ENCODE measurements at places on chromosomes 5 and 9.

DNA sequence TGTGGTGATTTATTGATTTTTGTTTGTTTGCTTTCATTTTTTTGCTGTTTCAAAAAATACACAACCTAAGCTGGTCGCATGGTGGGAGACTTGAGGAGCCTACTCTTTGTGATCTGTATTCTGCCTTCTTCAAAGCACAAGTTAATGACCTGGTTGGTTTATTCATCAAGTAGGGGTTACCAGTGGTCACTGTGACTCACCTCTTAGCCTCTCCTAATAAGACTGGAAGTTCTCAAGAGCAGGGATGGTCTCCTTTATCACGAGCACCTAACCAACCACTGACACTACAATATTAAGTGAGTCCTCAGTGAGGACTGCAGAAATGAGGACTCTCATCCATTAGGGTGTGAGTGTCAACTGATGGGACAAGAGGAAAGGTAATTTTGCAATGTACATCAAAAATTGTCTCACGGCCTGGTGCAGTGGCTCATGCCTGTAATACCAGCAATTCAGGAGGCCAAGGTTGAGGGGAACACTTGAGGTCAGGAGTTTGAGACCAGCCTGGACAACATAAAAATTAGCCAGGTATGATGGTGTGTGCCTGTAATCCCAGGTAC is 13.6 kb upstream of the MTMR12 start:
- DNase-seq = no peak

DNA sequence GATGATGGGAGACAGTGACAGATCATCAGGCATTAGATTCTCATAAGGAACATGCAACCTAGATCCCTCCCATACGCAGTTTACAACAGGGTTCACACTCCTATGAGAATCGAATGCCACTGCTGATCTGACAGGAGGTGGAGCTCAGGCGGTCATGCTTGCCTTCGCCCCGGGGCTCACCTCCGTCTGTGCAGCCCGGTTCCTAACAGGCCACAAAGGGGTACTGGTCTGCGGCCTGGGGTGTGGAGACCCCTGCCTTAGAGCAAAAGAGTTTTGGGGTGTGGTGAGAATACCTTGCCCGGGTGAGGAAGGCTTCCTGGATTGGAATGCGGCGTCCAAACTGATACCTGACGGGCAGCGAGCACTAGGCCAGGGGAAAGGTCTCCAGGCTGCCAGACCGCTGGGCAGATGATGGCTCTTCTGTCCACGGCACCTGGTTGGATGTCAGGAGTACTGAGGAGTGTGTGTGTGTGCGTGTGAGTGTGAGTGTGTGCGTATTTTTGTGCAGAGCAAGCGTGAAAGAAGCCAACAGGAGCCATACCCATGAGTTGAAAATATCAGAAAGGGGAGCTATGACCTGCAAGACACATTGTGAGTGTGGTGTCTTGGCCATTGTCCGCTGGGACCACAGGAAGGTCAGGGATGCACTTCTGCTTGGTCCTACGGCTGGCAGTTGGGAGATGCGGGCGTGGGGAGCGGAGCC is 55.4 kb downstream of the ACER2 start:
- DNase-seq = no peak

DNA sequence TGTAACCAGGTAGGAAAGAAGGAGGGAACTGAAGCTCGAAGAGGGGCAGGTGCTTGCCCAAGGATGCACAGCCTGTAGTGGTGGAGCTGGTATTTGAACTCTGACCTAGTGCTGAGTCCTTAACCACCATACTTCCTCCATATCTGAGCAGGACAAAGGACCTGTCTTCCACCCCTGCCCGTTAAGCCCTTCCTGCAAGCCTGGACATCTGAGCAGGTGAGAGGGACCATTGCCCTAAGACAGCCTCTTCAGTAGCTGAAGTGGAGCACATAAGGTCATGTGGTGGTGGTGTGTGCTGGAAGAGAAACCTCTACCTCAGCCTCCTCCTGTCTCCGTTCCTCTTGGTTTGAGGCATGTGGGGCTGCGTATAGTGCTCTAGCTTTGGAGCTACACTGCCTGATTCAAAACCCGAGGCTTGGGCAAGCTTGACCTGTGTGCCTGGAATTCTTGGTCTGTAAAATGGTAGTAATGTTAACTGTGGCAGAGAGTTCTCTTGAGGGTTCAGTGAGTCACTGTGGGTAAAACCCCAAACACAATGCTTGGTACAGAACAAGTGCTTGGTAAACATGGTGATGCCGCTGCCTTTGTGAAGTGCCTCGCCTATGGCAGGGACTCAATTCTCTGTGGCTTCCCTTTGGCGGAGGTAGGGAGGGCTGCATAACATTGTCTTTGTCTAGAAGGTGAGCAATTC is 7.4 kb downstream of the GALNT10 start:
- DNase-seq = peak; percentile 52

DNA sequence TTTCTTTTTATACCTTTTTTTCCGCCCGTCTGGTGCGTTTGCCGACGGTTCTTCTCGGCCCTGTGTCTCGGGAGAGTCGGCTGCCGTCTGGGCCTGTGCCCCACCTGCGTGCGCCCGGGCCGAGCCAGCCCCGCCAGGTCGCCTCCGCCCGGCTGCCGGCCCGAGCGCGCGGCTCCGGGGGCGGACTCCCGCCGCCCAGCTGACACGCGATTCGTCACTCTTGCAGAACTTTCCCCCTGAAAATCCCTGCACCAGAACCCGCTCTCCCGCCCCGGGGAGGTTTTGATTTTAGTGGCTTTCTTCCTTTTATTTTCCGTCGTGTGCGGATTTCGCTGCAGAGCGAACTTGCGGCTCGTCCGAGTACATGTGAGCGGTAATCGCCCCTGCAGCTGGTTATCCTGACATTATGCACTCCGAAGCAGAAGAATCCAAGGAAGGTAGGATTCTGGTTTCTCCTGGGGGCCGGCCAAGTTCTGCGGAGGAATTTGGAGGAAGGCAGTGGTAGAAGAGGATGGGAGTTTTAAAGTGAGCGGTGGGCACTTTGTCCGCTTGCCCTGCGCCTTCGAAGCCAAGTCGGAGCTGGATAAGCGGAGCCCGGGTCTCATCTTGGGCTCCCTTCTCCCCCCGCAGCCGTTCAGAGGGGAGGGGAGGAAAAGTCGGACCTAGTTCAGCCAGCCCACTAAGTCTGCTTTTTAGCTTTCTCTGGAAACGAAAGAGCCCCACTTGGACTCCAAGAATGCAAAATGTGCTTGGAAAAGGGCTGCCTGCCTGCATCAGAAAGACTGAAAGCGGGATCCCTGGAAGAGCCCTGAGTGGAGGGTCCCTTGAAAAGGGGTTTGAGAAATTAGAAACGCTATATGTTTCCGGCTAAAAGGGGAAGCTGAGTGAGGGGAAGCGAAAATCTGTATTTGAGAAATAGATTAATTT is at the start of gene TNFAIP8:
Gene TNFAIP8 (plus strand): TSS at position 335 of the 927 bp plus-strand sequence. CDS start 72 bp downstream, at position 407.
- no peak for DNase-seq

DNA sequence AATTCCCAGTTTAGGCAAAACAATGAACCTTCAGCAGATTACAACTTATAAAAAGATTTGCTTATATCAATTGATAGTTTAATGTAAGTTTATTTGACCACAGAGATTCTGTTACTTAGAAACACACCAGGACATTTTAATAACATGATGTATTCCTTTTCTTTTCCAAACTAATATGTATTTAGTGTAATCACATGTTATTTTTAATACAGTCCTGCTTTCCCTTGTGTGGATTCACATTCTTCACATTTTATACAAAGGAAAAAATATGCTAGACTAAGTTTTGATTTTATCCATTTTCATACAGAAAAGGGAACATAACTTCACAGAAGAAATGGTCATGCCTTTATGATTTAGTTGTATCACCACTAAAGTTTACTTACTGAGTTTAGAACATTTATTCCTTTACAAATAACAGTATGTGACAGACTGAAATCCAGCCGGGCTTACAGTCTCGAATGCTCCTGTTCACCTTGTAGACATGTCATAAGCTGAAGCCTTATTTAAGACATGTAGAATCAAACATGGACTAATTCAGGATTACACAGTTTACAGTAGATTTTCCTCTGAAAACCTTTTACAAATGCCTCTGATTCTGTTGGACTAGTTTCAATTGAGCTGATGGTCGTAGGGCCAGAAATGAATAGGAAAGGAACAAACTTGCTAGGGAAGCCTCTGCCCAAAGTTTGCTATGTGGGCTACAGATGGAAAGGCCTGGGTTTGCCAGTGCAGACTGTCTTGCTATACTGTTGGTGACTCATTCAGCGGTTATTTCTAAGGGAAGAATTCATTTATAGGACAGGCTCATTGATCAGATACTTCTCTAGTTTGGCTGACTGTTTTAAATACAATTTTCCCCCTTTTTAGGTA is 6.6 kb upstream of the ASPN start:
- DNase-seq = no peak

GRCh38 chr5:173762930-173763329 is 125.2 kb upstream of the CPEB4 start:
- no peak for DNase-seq

GRCh38 chr9:90546200-90546599 is 96.4 kb downstream of the DIRAS2 start:
- DNase-seq = no peak

- DNase-seq = no peak
Measured at GRCh38 chr9:95124582-95125367, 192.7 kb downstream of the FANCC start.

GRCh38 chr5:81212211-81212751 is 20.8 kb upstream of the CKMT2 start:
- DNase-seq = no peak

DNA sequence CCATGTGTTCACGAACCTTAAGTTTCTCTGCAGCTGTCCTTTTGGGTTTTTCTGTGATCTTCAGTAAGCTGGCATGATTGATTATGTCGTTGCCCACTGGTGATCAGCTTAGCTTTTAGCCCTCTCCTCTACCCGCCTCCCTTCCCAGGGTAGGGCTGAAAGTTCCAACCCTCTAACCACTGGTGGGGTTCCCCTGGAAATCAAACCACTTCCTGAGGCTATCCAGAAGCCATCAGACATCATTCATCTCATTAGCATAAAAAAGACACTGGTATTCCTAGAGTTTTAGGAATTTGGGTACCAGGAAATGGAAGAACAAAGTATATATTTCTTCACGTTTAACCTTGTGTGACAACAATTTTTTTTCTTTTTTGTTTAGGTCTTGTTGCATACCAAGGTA is 29.8 kb downstream of the SPIN1 start:
- DNase-seq = no peak

DNA sequence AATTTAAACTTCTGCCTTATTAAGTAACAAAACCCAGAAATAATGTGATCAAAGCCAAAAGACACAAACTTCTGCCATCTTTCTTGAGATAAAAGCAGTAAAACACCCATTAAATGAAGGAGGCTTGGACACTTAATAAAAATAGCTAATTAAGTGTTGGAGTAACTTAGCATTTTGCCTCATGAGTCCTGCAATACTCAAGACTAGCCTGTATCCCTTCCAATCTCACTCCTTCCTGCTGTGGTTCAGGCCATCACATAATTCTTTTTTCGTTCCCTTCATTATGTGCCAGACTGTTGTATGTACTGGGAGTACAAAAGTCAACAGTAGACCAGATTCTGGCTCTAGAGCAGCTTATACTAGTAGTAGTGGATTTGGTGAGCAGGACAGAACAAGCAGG is 250.2 kb downstream of the NFIB start:
- DNase-seq = no peak

- no peak for DNase-seq
Measured at GRCh38 chr5:24232041-24232440, 412.7 kb downstream of the CDH10 start.

DNA sequence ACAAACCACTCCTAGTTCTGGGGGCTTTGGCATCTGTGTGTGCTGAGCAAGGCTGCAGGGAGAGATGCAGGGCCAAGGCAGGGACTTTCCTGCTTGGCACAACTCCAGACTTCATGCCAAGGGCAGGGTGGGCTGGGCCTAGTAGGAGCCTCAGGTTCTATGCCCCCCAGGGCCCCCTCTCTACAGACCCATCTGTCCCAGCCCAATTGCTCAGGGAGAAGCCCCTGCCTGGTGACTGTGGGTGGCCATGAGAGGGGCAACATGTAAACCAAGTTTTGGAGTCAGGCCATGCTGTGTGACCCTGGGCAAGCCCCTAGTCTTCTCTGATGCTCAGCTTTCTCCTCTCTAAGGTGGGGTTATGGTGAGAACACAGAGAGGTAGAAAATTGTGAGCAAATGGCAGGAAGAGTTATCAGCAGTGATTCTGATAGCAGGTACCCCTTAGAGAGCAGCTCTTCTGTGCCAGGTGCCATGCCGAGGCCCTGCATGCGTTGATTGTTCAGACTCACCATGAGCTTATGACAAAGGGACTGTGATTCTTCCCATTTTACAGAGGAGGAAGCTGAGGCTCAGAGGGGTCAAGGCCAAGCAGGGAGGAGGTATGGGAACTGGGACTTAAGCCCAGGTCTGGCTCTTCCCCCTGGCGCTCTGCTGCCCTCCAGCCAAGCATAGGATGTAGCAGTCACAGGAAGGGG is 5.2 kb downstream of the OLFML2A start:
- no peak for DNase-seq

- DNase-seq = no peak
Measured at GRCh38 chr5:137604348-137605095, 105.4 kb upstream of the SPOCK1 start.

- no peak for DNase-seq
Measured at GRCh38 chr9:78698371-78698770, 401.4 kb downstream of the PSAT1 start.

DNA sequence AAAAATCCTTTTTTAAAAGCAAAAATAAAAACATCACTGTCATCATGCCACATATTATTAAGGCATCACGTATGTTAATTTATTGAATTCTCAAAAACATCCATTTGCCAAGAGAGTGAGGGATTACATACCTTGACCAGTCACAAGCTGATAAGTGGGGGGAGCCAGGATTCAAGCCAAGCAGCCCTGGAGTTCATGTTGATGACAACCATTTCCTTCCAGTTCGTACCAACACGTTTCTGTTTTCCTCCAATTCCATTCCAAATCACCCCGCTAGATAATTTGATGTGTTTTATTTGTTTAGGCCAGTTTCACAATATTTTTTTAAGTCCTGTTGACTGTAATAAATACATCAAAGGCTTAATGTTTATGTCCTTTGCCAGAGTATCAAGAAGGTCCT is 53.0 kb downstream of the SLC1A3 start:
- DNase-seq = no peak

GRCh38 chr5:6545770-6546690 is 86.8 kb downstream of the NSUN2 start:
- no peak for DNase-seq
